ENCODE measurements at places on chromosomes 2 and 18.

- no peak for DNase-seq
Observed at GRCh38 chr2:49801898-49802450, 647.7 kb upstream of the FSHR start.

DNA sequence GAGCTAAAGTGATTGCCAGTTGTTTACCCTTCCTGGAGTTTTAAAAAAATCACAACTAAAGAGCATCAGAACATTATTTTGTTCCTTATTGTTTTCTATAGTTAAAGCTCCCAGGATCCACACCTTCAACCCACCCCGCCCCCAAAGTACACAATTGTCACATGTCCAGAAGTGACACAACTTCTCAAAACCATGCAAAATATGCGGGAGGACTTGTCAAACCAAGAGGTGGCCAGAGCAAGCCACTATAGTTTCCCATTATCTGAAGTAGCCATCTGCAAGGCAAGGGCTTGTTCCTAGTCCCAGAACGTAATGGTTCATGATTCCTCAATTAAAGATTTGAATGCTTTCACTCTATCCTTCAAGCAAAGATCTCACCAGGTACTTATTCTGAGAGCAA, 9.9 kb upstream of the INO80C start:
- no peak for DNase-seq

- no peak for DNase-seq
Observed at GRCh38 chr18:78528411-78529258, 451.0 kb upstream of the SALL3 start.

DNA sequence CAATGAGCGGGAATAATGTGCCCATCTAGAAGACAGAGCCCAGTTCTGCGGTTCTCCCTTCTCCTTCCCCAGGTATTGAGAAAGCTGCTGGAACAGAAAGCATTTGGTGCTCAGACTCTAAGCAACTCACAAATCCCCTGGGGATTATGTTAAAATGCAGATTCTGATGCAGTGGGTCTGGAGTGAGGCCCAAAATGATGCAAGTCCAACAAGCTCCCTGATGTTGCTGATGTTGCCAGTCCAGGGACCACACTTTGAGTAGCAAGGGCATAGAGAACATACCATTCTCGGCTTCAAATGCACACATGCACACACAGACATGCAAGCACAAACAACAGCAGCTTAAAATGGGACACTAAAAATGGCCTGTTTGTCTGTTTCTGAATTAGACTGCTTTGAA, 274.8 kb upstream of the NCKAP5 start:
- DNase-seq = no peak

GRCh38 chr2:48605482-48606175, 12.0 kb upstream of the GTF2A1L start:
- DNase-seq = peak; percentile 93

GRCh38 chr2:101884423-101884822, 107.3 kb upstream of the IL1R2 start:
- DNase-seq = no peak

GRCh38 chr18:47081578-47081977, 46.2 kb upstream of the ELOA2 start:
- no peak for DNase-seq

GRCh38 chr2:212532087-212532486, 6.5 kb downstream of the ERBB4 start:
- no peak for DNase-seq

DNA sequence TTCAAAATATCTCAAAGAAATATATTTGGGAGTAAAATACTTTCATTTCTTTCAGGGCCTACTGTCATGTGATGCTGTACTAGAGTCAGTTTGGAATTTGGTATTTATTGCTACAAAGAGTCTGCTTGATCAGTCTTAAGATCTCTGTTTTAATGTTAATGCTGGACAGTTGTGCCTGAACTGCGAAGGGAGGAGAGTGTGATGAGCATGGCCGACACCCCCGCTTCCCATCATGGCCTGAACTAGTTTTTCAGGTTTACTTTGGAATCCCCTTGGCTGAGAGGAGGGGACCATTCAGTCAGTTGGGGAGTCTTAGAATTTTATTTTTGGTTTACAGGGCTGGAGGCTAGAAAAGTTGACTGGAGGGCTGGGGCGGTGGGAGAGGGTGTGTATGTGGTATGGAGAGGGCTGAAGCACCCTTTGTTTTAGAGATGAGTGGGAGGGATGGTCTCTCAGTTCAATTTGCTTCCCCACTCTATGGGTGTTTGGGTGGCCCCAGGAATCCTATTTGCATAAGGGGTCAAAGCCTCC, 20.9 kb upstream of the TEX44 start:
- DNase-seq = no peak

- peak; percentile 37 for DNase-seq
Observed at GRCh38 chr2:169933124-169933711, 106.0 kb downstream of the UBR3 start.

DNA sequence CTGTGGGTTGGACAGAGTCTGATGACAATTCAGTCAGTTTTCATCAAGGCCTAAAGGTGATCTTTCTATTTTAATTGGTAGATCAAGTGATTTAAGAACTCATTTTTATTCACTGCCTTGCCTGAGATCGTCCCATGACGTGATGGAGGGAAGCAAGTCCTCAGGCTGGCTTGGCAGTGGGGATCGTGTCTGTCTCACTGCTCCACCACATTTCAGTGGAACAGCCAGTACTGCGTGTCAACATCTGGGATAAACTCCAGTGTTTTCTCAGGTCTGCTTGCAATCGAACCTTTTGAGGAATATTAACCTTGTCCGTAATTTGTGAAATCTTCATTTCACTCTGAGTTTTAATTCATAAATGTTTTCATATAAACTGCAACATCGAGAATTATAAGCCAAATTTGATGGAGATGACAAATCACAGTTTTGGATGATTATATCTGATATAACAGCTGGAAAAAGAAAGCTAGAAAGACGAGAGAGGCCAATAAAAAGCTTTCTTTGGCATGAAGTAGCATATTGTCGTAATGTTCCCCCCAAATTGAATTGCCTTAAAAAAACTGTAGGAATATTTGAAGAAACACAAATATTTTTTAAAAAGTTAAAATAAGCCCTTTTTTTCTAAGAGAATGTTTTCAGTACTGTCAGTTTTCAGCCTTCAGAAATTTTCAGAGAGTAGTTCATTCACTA, 414.7 kb upstream of the SPRED2 start:
- DNase-seq = no peak

- DNase-seq = peak; percentile 12
Observed at GRCh38 chr2:188524519-188525113, 232.9 kb downstream of the GULP1 start.

DNA sequence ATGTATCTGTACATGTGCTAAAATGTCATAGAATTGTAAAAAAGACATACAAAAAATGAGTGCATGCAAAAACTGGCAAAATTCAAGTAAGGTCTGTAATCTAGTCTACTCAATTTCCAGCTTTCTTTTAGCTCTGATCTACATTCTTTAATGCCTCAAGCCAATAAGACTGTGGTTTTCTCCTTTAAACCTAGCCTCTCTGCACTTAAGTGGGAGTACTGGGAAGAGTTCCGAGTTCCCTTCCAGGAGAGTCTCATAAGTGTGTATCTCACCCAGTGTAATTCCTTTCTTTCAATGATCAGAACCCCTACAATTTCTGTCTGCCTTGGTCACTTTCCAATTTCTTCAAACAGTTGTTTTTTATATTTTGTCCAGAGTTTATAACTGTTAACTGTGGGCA, 150.1 kb downstream of the PTRHD1 start:
- DNase-seq = no peak

DNA sequence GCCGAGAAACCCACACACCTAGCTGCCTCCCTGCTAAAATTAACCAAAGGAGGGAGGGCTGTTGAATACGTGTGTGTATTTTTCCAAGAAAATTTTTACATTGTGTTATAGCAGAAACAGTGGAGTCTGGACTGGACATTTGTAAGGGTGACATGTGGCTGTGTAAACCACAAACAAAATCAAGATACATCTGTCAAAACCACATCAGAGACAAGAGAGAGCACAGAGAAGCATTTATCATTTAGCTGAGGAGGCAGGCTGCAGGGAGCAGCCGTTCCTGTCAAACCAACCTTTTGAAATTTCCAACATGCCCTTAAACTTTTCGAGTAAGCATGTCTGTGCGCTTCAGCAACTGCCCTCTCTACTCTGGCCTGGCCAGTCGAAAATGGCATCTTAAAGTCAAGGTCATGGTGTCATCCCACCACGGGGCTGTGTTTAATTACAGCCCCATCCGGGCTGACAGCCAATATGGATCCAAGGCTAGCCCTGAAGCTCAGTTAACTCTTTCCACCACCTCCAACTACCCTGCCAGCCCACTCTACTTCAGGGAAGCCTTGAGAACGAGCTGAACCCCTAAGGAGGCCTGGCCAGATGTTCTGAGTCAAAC, 8.4 kb downstream of the BCL11A start:
- no peak for DNase-seq

GRCh38 chr2:97723156-97724072, 10.0 kb downstream of the ZAP70 start:
- no peak for DNase-seq

DNA sequence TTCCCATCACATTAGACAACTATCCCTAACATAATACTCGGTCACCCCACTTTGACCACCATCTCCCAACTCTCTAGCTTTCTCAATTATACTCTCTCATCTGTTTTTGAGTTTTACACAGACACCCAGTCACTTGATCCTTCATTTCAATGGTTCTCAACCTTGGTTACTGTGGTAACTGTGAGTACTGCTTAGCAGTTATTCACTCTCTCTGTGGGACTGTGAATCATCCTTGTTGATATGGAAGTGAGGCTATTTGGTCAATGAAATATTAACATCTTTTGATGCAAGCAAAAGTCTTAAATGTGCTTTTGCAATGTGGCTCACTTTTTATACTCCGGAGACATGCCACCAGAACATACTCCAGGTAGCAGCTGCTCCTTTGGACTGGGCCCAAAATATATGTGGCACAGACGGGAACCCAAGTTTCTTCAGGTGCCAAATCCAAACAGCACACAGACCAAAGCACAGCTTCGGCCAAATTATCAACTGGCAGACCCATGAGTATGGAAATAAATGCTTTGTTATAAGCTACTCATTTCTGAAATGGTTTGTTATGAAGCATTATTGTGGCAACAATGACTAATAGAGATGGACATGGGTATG, 75.0 kb upstream of the SLC25A52 start:
- DNase-seq = no peak

DNA sequence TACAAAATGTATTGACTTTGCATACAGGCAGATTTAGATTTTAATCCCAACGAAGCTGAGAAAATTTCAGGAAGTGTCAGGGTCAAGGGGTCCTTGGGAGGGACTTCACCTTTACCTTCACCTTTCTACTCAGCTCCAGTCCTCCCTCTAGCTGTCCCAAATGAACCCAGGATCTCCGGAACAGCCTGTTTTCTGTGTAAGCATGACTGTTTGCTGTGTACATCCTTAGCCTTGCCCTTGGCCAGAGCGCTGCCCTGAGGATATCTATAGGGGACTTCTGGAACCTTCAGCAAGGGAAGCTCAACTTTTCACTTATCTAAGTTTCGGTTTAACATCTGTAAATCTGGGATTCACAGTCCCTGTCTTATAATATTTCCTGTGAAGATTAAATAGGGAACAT, 246.8 kb upstream of the ST6GAL2 start:
- no peak for DNase-seq

DNA sequence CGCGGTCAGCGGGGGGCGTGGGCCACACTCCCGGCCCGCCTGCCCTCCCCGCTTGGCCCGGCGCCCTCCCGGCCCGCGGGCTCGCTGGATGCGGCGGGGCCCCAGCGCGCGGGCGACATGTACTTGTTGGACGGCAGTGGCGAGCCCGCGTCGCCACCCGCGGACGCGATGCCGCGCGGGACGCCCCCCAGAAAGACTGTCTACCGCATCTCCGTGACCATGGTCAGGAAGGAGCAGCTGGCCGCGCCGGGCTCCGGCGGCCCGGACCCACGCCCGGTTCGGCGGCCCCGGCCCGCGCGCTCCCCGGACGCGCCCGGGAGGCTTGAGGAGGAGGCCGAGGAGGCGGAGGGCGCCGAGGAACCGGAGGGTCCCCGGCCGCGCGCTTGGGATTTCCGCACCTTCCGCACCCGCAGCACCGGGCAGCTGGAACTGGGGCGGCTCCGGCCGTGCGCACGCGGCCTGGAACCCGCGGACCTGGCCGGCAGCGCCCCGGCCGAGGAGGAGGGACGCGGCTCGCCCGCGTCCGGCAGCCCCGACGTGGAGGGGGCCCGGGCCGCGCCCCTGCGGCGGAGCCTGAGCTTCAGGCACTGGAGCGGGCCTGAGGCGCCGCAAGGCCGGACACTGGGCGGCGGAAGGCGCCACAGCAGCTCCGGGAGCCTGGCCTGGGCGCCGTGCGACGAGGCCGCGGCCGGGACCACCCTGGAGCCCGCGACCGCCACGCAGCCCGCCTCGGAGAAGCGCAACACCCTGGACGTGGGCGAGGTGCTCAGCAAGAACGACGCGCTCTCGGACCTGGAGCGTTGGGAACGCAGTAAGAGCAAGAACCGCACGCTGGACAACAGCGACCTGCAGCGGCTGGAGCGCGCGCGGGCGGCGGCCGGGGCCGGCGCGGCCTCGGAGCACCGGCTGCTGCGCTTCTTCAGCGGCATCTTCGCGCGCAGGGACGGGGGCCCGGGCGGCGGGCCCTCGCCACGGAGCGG, 176.4 kb downstream of the AGAP1 start:
- no peak for DNase-seq

- DNase-seq = no peak
Observed at GRCh38 chr18:56235071-56235470, 403.3 kb downstream of the TXNL1 start.

- peak; percentile 9 for DNase-seq
Observed at GRCh38 chr2:10659898-10660568, 29.7 kb downstream of the NOL10 start.

DNA sequence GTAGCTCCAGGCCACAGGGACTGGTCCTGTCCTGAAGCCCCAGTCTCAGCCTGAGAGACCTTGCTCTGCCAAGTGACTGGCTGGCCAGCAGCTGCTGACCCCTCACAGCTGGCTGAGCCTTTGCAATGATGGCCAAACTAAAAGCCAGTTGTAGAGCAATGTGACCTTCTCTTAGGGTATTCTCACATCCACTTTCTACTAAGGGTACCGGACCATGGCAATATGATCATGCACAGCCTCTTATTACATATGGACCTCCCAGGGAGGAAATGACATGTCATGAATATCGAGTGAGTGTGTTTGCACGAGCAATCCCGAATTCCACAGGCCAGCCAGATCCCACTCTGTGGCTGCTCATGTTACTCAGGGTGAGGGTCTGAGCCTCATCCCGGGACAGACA, 213.9 kb downstream of the VAPA start:
- DNase-seq = no peak

- no peak for DNase-seq
Observed at GRCh38 chr2:86677816-86678215, 42.3 kb upstream of the RMND5A start.

DNA sequence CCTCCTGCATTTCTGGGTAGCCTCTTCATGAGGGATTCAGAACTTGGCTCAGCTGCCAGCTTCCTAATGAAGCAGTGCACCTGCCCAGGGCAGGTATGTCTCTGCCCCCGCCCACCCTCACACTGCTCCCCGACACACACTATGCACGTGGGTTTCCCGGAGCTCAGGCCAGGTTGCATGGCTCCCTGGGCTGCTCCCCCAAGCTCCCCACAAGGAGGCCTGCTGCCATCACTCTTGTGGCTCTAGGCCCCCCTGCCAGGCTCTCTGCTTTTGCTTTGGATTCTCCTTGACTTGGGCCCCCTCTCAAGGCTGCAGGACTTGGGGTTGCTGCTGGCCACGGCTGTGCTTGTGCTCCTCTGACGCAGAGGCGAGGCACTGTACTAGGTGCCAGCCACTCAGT, 43.6 kb downstream of the ADD2 start:
- no peak for DNase-seq

GRCh38 chr2:183292028-183292427, 167.8 kb downstream of the NUP35 start:
- no peak for DNase-seq

- DNase-seq = no peak
Observed at GRCh38 chr2:200627110-200627770, 41.4 kb downstream of the AOX1 start.

GRCh38 chr2:16553226-16553625, 112.4 kb downstream of the CYRIA start:
- DNase-seq = peak; percentile 4

All from CMK (cell line).